ENCODE measurements at places on chromosomes 1 and 21. TPM values are rescaled to one million over a fixed set of nuclear protein-coding genes. Genes with fewer than 3 reads are reported as not detected.
A peak's percentile ranks its signal among the peaks of the same experiment; 100 is the strongest.

SPRR2G gene
- not detected for total RNA-seq

DNA sequence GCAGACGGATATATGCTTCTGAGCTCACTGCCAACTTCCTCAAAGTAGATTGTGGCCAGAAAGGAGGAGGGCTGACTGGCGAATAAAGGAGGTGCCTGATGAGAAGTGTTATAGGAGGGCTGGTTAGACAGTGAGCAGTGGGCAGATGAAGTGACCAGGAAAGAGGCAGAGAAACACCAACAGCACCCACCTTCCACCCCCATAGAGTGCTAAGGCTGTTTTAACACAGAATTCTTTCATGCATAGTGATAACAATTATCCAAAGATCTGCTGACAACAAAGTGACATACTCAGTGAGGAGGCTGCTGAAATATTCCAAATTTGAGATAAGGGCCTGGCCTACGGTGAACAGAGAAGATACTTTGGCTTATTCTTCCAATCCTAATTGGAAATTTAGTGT, 21.2 kb upstream of the MTR start:
- no peaks in the 10 kb centered on the region for H3K36me3 ChIP-seq
- no peak overlapping the region for H3K4me3 ChIP-seq
- no peaks in the 10 kb centered on the region for H3K27me3 ChIP-seq
- no peaks in the 10 kb centered on the region for H3K4me1 ChIP-seq
- DNase-seq = no peak

GRCh38 chr1:208045463-208046260, 134.7 kb upstream of the CD34 start:
- DNase-seq = no peak
- H3K4me3 ChIP-seq = no peak overlapping the region
- no peaks in the 10 kb centered on the region for H3K27me3 ChIP-seq

MAP10 gene
- total RNA-seq = 3.8 TPM

DNA sequence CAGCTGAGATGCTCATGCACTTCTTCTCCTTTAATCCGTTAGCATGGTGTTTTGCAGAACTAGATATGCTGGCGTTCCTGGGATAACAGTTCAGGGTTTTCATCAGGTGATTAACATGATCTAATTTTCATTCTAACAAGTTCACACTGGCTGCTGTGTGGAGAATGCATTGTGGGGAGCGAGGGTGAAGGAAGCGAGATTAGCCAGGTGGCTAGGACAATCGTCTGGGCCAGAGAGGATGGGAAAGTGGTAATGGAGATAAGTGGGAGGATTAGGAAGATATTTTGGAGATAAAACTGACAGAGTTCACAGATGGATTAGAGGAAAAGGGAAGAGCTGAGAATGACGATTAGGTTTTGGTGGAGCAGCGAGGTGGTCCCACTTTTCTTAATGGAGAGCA, 138.1 kb upstream of the MAGI3 start:
- DNase-seq = no peak
- H3K4me3 ChIP-seq = no peak overlapping the region
- no peaks in the 10 kb centered on the region for H3K27me3 ChIP-seq
- no peak overlapping the region for H3K27ac ChIP-seq
- peaks cover 25% of the 10 kb centered on the region for H3K4me1 ChIP-seq

GRCh38 chr1:172390683-172391551, 29.6 kb upstream of the C1orf105 start:
- peaks cover 36% of the 10 kb centered on the region for H3K4me1 ChIP-seq
- H3K4me3 ChIP-seq = no peak overlapping the region
- no peaks in the 10 kb centered on the region for H3K27me3 ChIP-seq
- peak; percentile 88 for DNase-seq
- no peaks in the 10 kb centered on the region for H3K36me3 ChIP-seq

DNA sequence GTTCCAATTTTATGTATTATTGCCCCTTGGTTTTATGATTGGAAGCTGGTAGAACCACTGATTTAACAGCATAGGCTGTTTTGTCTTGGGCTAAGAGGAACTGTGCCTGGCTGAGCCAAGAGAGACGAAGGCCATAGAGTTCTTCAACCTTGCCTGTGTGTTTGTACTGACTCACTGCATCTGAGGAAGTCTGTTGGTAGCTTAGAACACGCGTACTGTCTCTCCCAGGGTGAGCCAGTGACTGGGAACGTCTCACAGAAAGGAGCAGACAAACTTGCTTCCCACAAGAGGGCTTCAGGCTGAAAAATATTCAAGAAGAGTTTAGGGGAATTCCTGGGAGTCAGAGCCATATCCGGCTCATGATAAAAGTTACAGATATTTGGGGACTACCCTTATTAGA, 14.9 kb downstream of the TMEM51 start:
- H3K36me3 ChIP-seq = no peaks in the 10 kb centered on the region
- no peaks in the 10 kb centered on the region for H3K27me3 ChIP-seq
- H3K4me1 ChIP-seq = peaks cover 23% of the 10 kb centered on the region
- H3K4me3 ChIP-seq = no peak overlapping the region
- peak overlapping the region; percentile 11 for H3K27ac ChIP-seq
- DNase-seq = peak; percentile 28

DNA sequence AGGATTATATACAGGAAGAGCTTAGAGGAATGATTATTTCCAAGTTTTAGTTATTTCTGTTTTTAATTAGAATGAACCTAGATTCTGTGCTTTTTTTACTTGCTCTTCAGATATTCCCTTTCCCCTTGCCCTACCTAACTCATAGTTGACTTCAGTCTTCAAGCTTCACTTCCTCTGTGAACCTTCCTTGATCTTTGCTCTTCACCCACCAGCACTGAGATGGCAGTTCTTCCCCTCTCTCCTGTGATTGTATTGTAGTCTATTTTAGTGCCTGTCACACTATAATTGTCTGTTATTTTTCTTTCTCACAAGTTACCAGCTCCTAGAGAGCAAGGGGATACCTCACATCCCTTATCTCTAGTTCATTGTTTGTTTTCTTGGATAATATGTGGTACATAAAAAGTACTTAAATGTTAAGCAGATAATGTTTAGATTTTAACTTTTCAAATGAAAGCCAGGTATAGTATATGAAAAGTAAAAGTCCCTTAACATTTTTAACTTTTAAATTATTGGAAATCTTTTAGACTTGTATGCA, 33.2 kb downstream of the KCTD3 start:
- H3K36me3 ChIP-seq = no peaks in the 10 kb centered on the region
- DNase-seq = no peak
- H3K4me3 ChIP-seq = no peak overlapping the region
- H3K4me1 ChIP-seq = no peaks in the 10 kb centered on the region

DNA sequence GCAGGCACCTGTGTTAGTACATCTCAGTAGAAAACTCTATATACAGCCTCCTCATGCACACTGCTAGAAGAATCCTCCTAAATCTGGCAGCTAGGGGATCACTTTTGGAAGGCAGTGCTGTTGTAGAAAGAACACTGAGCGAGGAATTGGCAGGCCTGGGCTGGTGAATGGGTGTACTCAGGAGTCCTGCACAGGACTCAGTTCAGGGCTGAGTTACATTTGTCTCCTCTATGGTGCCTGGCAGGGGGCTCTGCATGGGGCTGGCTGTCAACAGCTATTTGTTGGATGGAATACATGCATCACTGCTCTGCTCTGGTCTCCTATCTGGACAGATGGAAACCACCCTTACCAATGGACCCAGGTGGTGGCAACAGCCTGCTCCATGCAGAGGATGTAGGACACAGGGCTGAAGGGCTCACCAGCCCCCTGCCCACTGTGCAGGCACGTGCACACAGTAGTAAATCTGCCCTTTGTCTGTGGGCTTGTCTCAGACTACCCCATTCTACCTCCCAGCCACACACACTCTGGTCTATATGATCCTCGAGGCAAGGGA, 74.2 kb downstream of the LRIG2 start:
- no peak overlapping the region for H3K4me3 ChIP-seq
- H3K27ac ChIP-seq = no peak overlapping the region
- DNase-seq = no peak
- peaks cover 13% of the 10 kb centered on the region for H3K4me1 ChIP-seq
- no peaks in the 10 kb centered on the region for H3K27me3 ChIP-seq
- no peaks in the 10 kb centered on the region for H3K36me3 ChIP-seq

C8A gene
- total RNA-seq = not detected

GRCh38 chr1:169240449-169241232, 127.0 kb downstream of the NME7 start:
- peaks cover 11% of the 10 kb centered on the region for H3K4me1 ChIP-seq
- no peak for DNase-seq
- no peaks in the 10 kb centered on the region for H3K27me3 ChIP-seq
- H3K36me3 ChIP-seq = no peaks in the 10 kb centered on the region
- H3K27ac ChIP-seq = no peak overlapping the region
- no peak overlapping the region for H3K4me3 ChIP-seq

- peak overlapping the region; percentile 39 for H3K27ac ChIP-seq
- H3K4me1 ChIP-seq = peaks cover 24% of the 10 kb centered on the region
- no peak overlapping the region for H3K4me3 ChIP-seq
- H3K36me3 ChIP-seq = no peaks in the 10 kb centered on the region
- peak; percentile 62 for DNase-seq
These were observed 34.1 kb downstream of the ACOT7 start for GRCh38 chr1:6359216-6360116.

ATP6V1G3 gene
- not detected for total RNA-seq

GRCh38 chr1:75366595-75366994, 232.4 kb downstream of the LHX8 start:
- no peak for DNase-seq
- H3K4me3 ChIP-seq = no peak overlapping the region
- H3K27me3 ChIP-seq = no peaks in the 10 kb centered on the region
- H3K27ac ChIP-seq = no peak overlapping the region
- no peaks in the 10 kb centered on the region for H3K4me1 ChIP-seq

- no peak for DNase-seq
- no peaks in the 10 kb centered on the region for H3K27me3 ChIP-seq
- no peaks in the 10 kb centered on the region for H3K36me3 ChIP-seq
- no peak overlapping the region for H3K27ac ChIP-seq
These were observed 4.5 kb upstream of the DDR2 start for GRCh38 chr1:162627662-162628296.

- peak; percentile 46 for DNase-seq
- no peaks in the 10 kb centered on the region for H3K36me3 ChIP-seq
- peaks cover 6% of the 10 kb centered on the region for H3K4me1 ChIP-seq
- H3K27me3 ChIP-seq = no peaks in the 10 kb centered on the region
These were observed 25.0 kb downstream of the CD244 start for GRCh38 chr1:160837558-160838205.

DNA sequence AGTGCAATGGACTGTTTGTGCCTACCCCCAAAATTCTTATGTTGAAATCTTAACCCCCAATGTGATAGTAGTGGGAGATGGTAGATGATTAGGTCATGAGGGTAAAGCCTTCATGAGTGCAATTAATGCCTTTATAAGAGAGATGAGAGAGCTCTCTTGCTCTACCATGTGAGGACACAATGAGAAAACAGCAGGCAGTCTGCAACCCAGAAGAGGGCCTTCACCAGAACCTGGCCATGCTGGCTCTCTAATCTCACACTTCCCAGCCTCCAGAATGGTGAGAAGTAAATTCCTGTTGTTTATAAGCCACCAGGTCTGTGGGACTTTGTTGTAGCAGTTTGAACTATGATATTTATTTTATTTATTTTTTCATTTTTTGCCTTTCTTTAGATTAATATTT, 21.0 kb downstream of the RYR2 start:
- no peak for DNase-seq
- H3K36me3 ChIP-seq = no peaks in the 10 kb centered on the region
- H3K27ac ChIP-seq = no peak overlapping the region
- peaks cover under 1% of the 10 kb centered on the region for H3K4me1 ChIP-seq

MTHFR gene
- total RNA-seq = 96.9 TPM
